Upper lobe of right lung (tissue), 1 donor: ENCODE measurements at places on chromosomes 4 and X. TPM values are rescaled to one million over a fixed set of nuclear protein-coding genes. Genes with fewer than 3 reads are reported as not detected.

DNA sequence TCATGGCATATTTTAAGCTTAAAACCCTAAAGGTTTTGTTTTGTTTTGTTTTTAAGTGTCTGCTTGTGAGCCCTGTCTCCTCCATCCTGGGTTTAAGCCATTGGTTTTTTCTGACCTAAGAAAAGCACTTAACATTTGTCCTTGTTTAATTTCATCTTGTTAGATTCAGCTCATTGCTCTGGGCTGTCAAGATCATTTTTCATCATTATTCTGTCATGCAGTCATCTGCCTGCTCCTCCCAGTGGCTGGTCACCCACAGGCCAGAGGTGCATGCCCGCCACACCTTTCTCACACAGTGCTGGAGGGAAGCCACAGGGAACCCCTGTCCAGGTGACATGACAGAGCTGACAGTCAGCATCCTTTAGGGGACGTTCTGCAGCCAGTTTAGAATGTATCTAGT, 11.7 kb upstream of the REELD1 start:
- H3K27me3 ChIP-seq = no peaks in the 10 kb centered on the region
- no peaks in the 10 kb centered on the region for H3K4me1 ChIP-seq
- no peak for DNase-seq
- H3K4me3 ChIP-seq = no peak overlapping the region

GRCh38 chr4:54745031-54745770, 87.4 kb downstream of the KIT start:
- no peak overlapping the region for H3K4me3 ChIP-seq
- no peak overlapping the region for H3K27ac ChIP-seq
- no peaks in the 10 kb centered on the region for H3K36me3 ChIP-seq
- DNase-seq = no peak

DNA sequence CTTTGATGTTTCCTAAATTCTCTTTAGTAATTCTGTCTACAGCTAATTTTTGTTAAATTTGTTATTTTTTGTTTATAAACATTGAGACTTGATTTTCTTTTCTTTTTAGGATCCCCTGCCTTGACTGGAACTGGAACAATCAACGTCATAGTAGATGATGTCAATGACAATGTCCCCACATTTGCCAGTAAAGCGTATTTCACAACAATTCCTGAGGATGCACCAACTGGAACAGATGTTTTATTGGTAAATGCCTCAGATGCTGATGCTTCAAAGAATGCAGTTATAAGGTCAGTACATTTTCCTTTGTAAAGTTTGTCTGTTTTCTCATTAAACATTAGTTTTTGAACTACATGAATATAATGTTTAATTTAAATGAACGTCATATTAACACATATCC, 119.4 kb downstream of the FAT4 start:
- no peaks in the 10 kb centered on the region for H3K4me1 ChIP-seq
- no peak overlapping the region for H3K4me3 ChIP-seq
- H3K36me3 ChIP-seq = no peaks in the 10 kb centered on the region
- no peak overlapping the region for H3K27ac ChIP-seq
- H3K27me3 ChIP-seq = no peaks in the 10 kb centered on the region
- DNase-seq = no peak

- no peaks in the 10 kb centered on the region for H3K36me3 ChIP-seq
- no peaks in the 10 kb centered on the region for H3K27me3 ChIP-seq
- no peak overlapping the region for H3K27ac ChIP-seq
- H3K4me3 ChIP-seq = no peak overlapping the region
- DNase-seq = no peak
Observed at GRCh38 chr4:180560896-180561295, 1682.3 kb upstream of the TENM3 start.

Gene NXF2B
- not detected for total RNA-seq

Gene ATP1B4
- not detected for total RNA-seq
